ENCODE measurements at places on chromosomes 5 and 9.

DNA sequence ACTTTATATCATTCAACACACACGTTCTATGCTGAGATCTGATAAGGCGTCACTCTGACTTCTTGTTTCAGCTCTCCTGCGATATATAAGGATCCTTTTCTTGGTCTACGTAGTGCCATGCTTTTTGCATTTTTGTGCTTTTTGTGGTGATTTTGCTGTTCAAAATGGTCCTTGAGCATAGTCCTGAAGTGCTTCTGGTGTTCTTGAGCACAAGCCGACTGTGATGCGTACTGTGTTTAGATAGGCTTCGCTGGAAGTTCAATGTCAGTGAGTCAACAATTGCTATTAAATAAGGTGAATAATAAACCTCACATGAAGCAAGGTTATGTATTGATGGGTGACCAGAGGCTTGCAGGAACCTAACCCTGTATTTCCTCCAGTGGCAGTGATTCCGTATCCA, 46.8 kb downstream of the ACO1 start:
- no peak for DNase-seq

DNA sequence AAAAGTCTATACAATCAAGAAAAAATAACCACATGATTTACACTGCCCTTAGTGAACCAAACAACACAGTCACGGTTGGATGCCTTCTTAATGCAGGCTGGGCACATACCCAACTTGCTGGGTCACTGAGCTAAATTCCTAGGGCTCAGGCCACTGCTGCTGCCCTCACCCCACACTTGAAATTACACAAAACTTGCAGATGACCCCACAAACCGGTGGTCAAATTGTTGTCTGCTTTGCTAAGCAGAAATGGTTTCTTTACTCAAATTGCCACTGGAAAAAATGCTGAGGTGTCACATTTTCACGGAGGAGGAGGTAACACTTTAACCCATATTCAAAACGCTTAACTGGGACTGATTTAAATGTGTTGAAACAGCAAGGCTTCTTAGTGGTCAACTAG, 62.4 kb downstream of the HMHB1 start:
- peak; percentile 59 for DNase-seq

DNA sequence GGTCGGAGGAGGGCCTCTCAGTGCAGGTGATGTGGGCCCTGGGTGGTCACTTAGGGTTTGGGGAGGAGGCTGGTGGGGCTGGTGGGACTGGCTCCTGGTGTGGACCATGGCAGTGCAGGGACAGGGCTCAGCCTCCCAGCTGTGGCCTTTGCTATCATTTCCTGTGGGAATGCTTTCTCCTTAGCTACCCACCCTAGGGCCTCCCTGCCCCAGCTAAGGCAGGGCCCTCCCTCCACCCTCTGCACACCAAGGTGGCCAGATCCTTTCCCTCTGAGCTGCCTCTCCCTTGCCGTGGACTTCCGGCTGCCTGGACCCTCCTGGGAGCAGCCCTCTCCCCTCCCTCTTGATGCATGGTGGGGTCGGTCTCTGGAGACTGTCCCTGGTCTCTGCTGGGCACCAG, 22.7 kb upstream of the ARSI start:
- DNase-seq, result no peak

DNA sequence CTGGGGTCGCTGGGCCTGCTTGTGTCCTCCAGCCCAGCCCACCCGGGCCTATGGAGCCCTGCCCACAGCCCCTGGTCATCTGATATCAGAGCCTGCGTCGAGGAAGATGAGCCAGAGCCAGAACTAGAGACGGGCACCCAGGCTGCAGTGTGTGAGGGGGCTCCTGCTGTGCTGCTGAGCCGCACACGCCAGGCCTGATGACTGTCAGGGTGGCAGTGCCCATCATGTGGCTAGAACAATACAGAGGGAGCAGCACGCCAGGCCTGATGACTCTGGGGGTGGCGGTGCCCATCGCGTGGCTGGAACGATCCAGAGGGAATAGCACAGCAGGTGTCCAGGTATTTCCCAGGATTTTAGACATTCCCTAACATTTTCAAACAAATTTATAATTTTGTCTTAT, 9.2 kb upstream of the LRRC14B start:
- DNase-seq, result no peak

- DNase-seq, result no peak
Measured at GRCh38 chr5:170181902-170182301, 50.9 kb upstream of the C5orf58 start.

- no peak for DNase-seq
Measured at GRCh38 chr9:22657713-22658112, 211.1 kb downstream of the DMRTA1 start.

- DNase-seq, result no peak
Measured at GRCh38 chr5:143231973-143232812, 171.3 kb downstream of the NR3C1 start.

DNA sequence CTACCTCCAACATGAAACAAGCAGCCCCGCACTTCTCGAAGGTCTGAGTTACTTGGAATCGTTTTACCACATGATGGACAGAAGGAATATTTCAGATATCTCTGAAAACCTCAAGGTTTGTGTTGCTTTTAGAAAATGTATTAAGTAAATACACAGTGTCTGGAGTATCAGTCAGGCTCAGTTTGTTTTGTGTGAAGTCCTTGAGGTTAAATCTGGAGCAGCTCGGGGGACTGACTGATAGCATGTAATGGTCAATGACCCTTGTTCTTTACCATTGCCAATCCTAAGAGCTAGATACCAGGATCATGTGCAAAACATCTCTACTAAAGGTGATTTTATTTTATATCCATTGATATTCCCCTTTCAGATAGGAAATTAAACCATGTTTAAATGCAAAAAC, 26.9 kb upstream of the LNPEP start:
- DNase-seq, result no peak

- DNase-seq, result no peak
Measured at GRCh38 chr9:127987103-127987614, 6.4 kb upstream of the EEIG1 start.

DNA sequence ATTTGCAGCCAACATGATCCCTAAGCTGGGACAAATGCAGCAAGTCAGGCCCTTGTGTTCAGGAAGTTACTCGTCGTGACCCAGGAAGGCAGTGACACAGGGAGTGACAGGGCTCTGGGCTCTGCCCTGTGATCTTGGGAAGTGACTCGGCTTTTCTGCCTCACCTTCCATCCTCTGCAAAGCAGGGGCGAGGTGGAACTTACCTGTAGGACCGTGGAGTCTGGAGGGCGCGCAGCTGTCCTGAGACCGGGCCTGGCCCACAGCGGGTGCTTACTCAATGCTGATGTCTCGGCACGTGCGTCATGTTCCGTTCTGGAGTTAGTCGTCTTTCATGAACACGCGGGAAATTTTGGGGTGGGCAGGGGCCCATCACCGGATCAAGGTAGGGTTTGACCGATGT, 22.8 kb upstream of the LPCAT1 start:
- no peak for DNase-seq

DNA sequence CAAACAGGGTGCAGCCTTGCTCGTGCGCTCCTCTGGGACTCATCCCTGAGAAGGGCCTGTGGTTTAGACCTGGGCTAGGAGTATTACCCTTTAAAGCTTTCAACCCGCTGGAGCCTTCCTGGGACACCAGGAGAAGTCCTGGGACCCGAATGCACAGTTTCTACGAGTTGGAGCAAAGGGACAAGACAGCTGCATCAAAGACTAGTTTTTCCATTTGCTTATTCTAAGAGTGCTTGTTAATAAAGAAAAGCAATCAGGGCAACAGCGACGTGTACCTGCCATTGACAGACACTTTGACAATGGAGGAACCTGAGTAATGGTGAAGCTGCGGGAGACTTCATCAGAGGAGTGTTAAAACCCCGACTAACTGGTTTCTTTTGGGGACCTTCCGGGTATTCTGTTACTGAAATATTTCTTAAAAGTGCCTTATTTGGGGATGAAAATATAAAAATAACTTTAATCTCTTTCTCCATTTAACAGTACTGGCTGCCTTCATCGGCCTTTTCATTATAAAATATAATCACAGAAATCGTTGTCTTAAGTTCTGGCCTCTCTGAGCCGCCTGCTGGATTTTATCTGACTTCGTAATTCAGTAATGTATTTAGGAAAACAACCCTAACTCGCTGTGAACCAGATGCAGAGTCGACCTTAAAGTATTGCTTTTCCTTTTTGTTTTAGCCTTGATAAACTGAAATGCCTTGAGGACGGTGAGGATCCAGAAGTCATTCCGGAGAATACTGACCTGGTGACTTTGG, 732 bp downstream of the SNAPC3 start:
- DNase-seq, result no peak

DNA sequence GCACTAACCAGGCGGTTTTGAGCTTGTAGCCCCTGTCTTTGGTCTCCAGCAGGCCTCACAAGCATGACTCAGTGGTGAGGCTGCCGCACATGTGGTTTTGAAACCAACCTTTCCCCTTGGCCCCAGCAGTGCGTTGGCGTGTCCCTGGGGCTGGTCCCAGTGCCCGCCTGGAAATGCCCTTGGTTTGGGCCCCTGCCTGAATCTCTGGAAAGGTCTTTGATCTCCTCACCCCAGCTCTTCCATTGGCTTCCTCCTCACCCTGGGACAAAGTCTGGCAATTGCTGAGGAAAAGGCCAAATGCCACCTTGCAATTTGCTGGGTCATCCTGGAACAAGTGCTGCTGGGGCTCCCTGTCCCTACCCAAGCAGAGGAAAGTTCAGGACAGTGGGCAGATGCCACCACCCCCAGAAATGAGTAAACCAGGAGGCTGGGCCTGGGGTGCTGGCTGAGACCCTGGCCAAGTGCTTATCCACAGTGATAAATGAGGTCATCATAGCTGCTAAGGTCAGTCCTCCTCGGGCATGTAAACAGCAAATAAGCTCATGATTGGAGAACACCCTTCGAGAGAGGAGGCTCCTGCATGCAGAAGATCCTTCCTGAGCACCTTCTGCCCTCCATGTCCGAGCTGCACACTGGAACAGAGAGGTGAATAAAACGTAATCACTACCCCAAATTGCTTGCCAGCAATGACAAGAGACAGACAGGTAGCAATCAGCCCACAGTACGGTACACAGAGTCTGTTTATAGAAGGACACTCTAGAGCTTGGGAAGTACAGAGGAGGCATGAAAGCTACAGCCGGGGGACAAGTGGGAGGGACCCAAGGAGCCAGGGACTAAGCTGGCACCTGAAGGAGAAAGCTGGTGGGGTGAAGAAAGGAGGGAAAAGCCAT, 98.9 kb upstream of the CPEB4 start:
- no peak for DNase-seq

GRCh38 chr5:5881294-5881693, 458.8 kb downstream of the ICE1 start:
- no peak for DNase-seq

DNA sequence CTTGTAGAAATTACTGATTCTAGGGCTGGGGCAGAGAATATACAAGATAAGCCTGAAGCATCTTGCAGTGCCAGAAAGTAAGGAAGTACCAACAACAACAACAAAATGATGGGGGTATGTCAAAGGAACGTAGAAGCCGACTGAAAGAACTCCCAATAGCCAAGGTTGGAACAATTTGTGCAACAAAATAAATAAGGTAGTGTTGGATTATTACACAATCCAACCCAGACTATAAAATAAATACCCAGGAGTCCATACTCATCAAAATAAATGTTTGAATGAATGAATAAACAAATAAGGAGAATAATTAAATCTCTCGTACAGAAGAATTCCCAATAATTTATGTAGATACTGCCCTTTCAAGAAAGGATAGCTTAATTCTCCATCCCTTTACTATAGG, 31.1 kb upstream of the GNAQ start:
- DNase-seq, result no peak

DNA sequence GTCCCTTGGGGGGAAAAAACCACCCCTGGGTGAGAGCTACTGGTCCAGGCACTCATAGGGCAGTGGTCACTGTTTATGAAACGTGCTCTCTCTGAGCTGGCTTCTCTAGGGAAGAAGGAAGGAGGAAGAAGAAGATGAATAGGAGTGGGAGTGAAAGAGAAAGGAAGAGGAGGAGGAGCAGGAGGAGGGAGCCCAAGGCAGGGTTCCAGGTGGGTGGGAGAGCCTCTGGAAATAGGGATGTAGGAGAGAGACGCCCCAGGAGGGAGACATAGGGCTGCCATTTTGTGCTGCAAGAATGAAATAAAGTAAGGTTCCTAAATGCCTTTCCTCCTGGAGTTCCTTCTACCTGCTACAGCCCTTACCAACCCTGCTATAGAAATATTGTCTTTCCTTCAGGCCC, 65.7 kb downstream of the PCDH1 start:
- DNase-seq, result no peak

DNA sequence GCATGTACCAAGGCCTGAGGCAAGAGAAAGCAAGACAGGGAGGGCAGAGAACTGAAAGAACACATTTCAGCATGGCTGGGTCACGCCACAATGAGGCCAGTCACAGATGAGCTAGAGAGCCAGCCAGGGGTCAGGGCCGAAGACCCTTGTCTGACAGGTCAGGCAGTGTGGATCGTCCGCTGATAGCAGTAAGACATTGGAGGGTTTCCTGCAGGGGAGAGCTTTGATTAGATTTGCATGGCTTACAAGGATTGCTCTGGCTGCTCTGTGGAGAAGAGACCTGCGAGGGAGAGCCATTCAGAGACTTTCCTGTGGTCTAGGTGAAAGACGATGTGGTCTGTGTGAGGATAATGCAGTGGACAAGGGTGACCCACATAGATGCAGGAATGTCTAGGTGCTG, 93.1 kb downstream of the RALGPS1 start:
- no peak for DNase-seq

GRCh38 chr9:4740388-4740637, 689 bp downstream of the AK3 start:
- DNase-seq, result no peak

GRCh38 chr9:88056876-88057275, 81.4 kb downstream of the SPATA31C2 start:
- DNase-seq, result no peak

Data from renal cortex interstitium (tissue), 15 donors.